ENCODE measurements at places on chromosomes 5 and 9. TPM values are rescaled to one million over a fixed set of nuclear protein-coding genes. Genes with fewer than 3 reads are reported as not detected.

DNA sequence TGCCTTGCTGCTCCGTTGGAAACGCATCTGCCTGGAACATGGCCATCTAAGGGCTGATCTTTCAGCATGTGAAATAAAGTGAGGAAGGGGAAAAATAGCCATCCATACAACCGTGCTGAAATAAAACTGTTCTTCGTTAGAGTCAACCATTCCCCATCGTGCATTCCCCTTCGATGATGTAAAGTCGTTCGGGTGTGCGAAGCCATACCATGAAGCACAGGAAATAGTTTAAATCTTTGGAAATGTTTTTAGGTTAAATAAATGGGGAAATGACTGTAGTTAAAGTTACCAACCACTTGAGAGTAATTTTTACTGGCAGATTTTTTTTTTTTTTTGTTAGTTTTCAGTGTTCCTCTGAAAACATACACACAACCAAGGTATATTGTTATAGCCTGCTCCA lies 302.5 kb downstream of the SH3GL2 start:
- H3K27ac ChIP-seq, result no peak overlapping the region
- DNase-seq, result no peak
- no peaks in the 10 kb centered on the region for H3K36me3 ChIP-seq
- no peak overlapping the region for H3K4me3 ChIP-seq

GRCh38 chr5:26024774-26025173 lies 1013.6 kb downstream of the CDH9 start:
- no peaks in the 10 kb centered on the region for H3K36me3 ChIP-seq
- H3K4me1 ChIP-seq, result no peaks in the 10 kb centered on the region
- no peak overlapping the region for H3K4me3 ChIP-seq
- no peaks in the 10 kb centered on the region for H3K27me3 ChIP-seq
- H3K27ac ChIP-seq, result no peak overlapping the region
- no peak for DNase-seq

- H3K27me3 ChIP-seq, result no peaks in the 10 kb centered on the region
- H3K27ac ChIP-seq, result peak overlapping the region; percentile 96
- no peak overlapping the region for H3K4me3 ChIP-seq
Observed at GRCh38 chr9:89468281-89468960, 29.5 kb downstream of the SEMA4D start.

GRCh38 chr5:53002491-53002890 lies 13.3 kb downstream of the ITGA2 start:
- no peaks in the 10 kb centered on the region for H3K36me3 ChIP-seq
- no peak overlapping the region for H3K4me3 ChIP-seq
- peaks cover 7% of the 10 kb centered on the region for H3K4me1 ChIP-seq
- no peak overlapping the region for H3K27ac ChIP-seq

- no peak overlapping the region for H3K4me3 ChIP-seq
- no peaks in the 10 kb centered on the region for H3K27me3 ChIP-seq
- no peak overlapping the region for H3K27ac ChIP-seq
- no peaks in the 10 kb centered on the region for H3K36me3 ChIP-seq
- no peaks in the 10 kb centered on the region for H3K4me1 ChIP-seq
Observed at GRCh38 chr5:69528035-69528434, 32.0 kb upstream of the GTF2H2C start.

DNA sequence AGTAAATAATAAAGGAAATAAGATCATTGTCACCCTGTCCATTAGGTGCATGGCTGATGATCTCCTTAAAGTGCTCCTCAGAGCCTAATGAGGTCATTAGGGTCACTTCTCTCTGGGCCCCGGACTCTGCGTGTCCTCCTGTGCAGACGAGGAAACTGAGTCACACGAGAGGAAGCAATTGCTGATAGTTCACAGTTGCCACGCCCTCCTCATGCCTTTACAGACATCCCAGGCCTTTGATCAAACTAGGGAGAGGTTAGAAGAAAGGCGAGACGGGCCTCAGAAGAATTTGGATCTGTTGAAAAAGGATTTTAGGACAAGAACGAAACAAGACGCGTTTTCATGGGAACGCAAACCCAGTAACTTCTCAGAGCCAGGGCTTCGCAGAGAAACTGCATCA lies 32.0 kb upstream of the MSX2 start:
- H3K4me3 ChIP-seq, result no peak overlapping the region
- peaks cover 19% of the 10 kb centered on the region for H3K4me1 ChIP-seq
- H3K36me3 ChIP-seq, result no peaks in the 10 kb centered on the region
- H3K27me3 ChIP-seq, result peaks cover 89% of the 10 kb centered on the region

DNA sequence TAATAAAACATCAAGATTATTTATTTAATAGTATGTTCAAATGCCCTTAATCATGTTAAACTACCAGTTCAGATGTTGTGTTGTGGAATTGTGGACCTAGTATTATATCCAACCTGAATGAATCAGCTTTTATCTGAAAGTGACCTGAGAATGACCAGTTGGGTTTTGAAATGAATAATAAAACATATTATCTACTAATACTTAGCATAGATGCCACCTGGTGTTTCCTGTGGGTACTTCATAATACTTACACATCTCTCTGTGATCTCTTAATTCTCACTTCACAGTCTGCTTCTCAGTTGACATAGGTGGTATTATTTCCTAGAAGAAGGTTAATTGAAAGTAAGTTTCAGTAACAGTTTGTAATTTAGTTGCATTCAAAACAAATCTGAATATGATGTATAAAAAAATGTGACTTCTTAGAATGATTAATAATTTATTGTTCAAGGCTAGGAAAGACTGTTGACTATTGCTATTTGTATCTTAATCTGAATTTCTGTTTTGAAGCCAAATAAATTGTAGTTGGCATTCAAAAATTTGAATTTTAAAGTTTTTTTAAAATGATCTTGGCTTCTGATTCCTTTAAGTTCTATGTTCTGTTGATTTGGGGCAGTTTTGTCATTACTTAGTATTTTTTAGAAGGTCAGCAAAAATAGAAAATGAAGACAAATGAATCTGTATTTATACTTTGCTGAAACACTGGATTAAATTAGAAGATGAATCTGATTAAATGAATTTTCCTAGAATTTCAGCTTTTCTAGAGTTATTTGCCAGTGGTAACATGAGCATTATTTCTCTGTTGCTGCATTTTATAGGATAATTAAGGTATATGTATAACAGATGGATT lies 48.2 kb downstream of the KIF2A start:
- no peak overlapping the region for H3K27ac ChIP-seq
- no peaks in the 10 kb centered on the region for H3K27me3 ChIP-seq
- no peak overlapping the region for H3K4me3 ChIP-seq

GRCh38 chr5:169548315-169548714 lies 35.3 kb upstream of the SPDL1 start:
- no peaks in the 10 kb centered on the region for H3K27me3 ChIP-seq
- H3K4me3 ChIP-seq, result no peak overlapping the region
- no peak for DNase-seq
- H3K27ac ChIP-seq, result no peak overlapping the region
- no peaks in the 10 kb centered on the region for H3K4me1 ChIP-seq
- no peaks in the 10 kb centered on the region for H3K36me3 ChIP-seq

DNA sequence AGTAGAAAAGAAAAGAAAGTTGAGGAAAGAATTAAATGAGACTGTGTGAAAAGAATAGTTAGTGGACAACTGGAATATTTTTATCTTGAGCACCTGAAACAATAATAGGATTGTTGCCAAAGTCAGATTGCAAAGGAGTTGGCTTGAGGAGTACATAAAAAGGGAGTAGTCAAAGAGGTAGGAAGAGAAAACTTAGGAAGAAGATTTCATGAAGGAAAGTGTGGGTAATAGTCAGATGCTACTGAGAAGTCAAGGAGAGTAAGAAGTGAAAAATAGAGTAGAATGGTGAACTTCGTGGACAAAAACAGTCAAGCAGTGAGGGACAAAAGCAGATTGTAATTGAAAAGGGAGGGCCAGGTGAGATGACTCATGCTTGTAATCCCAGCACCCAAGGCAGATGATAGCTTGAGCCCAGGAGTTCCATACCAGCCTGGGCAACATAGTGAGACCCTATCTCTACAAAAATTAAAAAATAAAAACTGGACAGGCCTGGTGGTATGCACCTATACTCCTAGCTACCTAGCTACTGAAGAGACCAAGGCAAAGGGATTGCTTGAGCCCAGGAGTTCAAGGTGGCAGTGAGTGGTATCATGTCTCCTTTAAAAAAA lies 178.9 kb downstream of the NIPBL start:
- H3K4me3 ChIP-seq, result no peak overlapping the region
- H3K4me1 ChIP-seq, result no peaks in the 10 kb centered on the region

GRCh38 chr9:113343732-113344231 lies 3.7 kb upstream of the WDR31 start:
- H3K36me3 ChIP-seq, result no peaks in the 10 kb centered on the region
- DNase-seq, result no peak
- H3K4me1 ChIP-seq, result peaks cover 6% of the 10 kb centered on the region
- H3K27ac ChIP-seq, result peak overlapping the region; percentile 62
- H3K4me3 ChIP-seq, result no peak overlapping the region
- no peaks in the 10 kb centered on the region for H3K27me3 ChIP-seq

GRCh38 chr5:98095072-98095471 lies 678.4 kb upstream of the RGMB start:
- no peaks in the 10 kb centered on the region for H3K36me3 ChIP-seq
- no peak for DNase-seq
- H3K4me3 ChIP-seq, result no peak overlapping the region
- H3K27me3 ChIP-seq, result no peaks in the 10 kb centered on the region
- H3K4me1 ChIP-seq, result no peaks in the 10 kb centered on the region

DNA sequence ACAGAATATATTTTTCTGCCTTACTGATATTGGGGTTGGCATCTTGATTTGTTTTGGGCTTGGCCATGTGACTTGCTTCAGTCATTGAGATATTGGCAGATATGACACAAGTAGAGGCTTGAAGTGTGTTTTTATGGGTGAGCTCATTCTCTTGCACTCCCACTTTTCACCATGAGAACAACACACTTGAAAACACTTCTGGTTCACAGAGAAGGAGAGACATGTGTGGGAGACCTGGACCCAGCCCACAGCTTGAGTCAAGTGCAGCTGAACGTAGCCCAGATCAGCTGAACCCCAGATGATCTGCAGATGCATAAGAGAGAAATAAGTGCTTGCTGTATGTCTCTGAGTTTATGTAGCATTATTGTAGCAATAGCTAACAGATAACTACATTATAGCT lies 155.4 kb downstream of the SEMA6A start:
- no peak for DNase-seq
- no peaks in the 10 kb centered on the region for H3K36me3 ChIP-seq
- H3K27me3 ChIP-seq, result no peaks in the 10 kb centered on the region
- no peaks in the 10 kb centered on the region for H3K4me1 ChIP-seq
- no peak overlapping the region for H3K4me3 ChIP-seq

- peak overlapping the region; percentile 23 for H3K27ac ChIP-seq
- no peaks in the 10 kb centered on the region for H3K36me3 ChIP-seq
- no peak for DNase-seq
- peaks cover 36% of the 10 kb centered on the region for H3K4me1 ChIP-seq
Observed at GRCh38 chr9:5617749-5618148, 11.2 kb upstream of the RIC1 start.

GRCh38 chr9:114120192-114121014 lies 21.3 kb upstream of the KIF12 start:
- H3K36me3 ChIP-seq, result no peaks in the 10 kb centered on the region
- peaks cover 20% of the 10 kb centered on the region for H3K27me3 ChIP-seq
- no peaks in the 10 kb centered on the region for H3K4me1 ChIP-seq
- peak; percentile 13 for DNase-seq
- no peak overlapping the region for H3K27ac ChIP-seq

- no peaks in the 10 kb centered on the region for H3K36me3 ChIP-seq
- H3K27ac ChIP-seq, result no peak overlapping the region
- H3K4me1 ChIP-seq, result no peaks in the 10 kb centered on the region
- H3K27me3 ChIP-seq, result no peaks in the 10 kb centered on the region
Observed at GRCh38 chr9:135156525-135157510, 69.3 kb downstream of the OLFM1 start.

- no peaks in the 10 kb centered on the region for H3K36me3 ChIP-seq
- peak overlapping the region; percentile 64 for H3K27ac ChIP-seq
- H3K4me1 ChIP-seq, result peaks cover 54% of the 10 kb centered on the region
- no peaks in the 10 kb centered on the region for H3K27me3 ChIP-seq
Observed at GRCh38 chr9:123865226-123866000, 64.5 kb downstream of the DENND1A start.

DNA sequence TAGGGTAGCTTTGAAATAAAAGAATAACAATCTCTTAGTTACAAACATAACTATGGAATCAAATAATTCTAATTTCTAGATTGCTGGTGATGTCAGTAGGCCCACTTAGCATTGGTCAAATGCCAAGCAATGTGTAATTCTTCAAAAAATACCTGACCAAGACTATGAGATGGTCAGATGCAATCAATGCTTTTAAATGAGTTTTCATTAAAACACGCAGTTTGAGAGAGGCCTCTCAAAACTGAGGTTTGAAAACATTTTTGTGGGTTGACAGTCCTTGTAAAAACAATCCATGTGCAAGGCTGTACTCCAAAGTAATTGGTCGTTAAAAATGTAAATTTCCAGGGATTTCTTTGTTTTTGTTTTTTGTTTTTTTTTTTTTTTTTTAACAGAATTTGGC lies 1.2 kb upstream of the RLN2 start:
- H3K27me3 ChIP-seq, result no peaks in the 10 kb centered on the region
- H3K4me3 ChIP-seq, result no peak overlapping the region
- no peaks in the 10 kb centered on the region for H3K36me3 ChIP-seq
- H3K27ac ChIP-seq, result no peak overlapping the region
- H3K4me1 ChIP-seq, result peaks cover 4% of the 10 kb centered on the region
- no peak for DNase-seq

GRCh38 chr5:142107736-142108431 lies 695 bp upstream of the NDFIP1 start:
- H3K27me3 ChIP-seq, result no peaks in the 10 kb centered on the region
- no peak for DNase-seq
- H3K4me1 ChIP-seq, result peaks cover 40% of the 10 kb centered on the region

- peaks cover 31% of the 10 kb centered on the region for H3K36me3 ChIP-seq
- DNase-seq, result no peak
- H3K27me3 ChIP-seq, result no peaks in the 10 kb centered on the region
- H3K4me1 ChIP-seq, result peaks cover 75% of the 10 kb centered on the region
- no peak overlapping the region for H3K27ac ChIP-seq
- no peak overlapping the region for H3K4me3 ChIP-seq
Observed at GRCh38 chr9:136407911-136408310, 2.5 kb downstream of the ENTR1 start.

DNA sequence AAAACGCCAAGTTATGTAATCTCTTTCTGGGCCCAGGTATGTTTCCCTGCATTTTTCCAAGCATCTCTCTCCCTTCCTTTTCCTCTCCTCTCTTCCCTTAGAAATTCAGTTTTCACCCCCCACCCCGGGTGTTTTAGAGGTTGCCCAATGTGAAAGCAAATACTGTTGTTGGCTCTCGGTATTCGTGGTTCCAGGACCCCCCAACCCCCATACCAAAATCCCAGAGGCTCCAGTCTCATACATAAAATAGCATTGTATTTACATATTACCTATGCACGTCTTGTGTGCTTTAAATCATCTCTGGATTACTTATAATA lies 48.8 kb downstream of the ACER2 start:
- DNase-seq, result no peak
- H3K4me3 ChIP-seq, result no peak overlapping the region
- H3K27me3 ChIP-seq, result no peaks in the 10 kb centered on the region
- peaks cover 10% of the 10 kb centered on the region for H3K4me1 ChIP-seq

GRCh38 chr5:76413746-76414145 lies 10.7 kb downstream of the IQGAP2 start:
- no peak overlapping the region for H3K4me3 ChIP-seq
- H3K27ac ChIP-seq, result no peak overlapping the region
- peaks cover 49% of the 10 kb centered on the region for H3K4me1 ChIP-seq
- H3K27me3 ChIP-seq, result no peaks in the 10 kb centered on the region
- DNase-seq, result no peak

SOX30 gene
- 0.19 TPM for total RNA-seq

KIF4B gene
- total RNA-seq, result not detected

IRX1 gene
- not detected for total RNA-seq

GHR gene
- 6.8 TPM for total RNA-seq

VCP gene
- 194 TPM for total RNA-seq

PCDHGA4 gene
- 3.4 TPM for total RNA-seq

HSPB3 gene
- total RNA-seq, result not detected
